ENCODE measurements at places on chromosomes 16 and 17.

GRCh38 chr17:16521070-16521727 is 29.2 kb upstream of the LRRC75A start:
- DNase-seq = peak; percentile 80

DNA sequence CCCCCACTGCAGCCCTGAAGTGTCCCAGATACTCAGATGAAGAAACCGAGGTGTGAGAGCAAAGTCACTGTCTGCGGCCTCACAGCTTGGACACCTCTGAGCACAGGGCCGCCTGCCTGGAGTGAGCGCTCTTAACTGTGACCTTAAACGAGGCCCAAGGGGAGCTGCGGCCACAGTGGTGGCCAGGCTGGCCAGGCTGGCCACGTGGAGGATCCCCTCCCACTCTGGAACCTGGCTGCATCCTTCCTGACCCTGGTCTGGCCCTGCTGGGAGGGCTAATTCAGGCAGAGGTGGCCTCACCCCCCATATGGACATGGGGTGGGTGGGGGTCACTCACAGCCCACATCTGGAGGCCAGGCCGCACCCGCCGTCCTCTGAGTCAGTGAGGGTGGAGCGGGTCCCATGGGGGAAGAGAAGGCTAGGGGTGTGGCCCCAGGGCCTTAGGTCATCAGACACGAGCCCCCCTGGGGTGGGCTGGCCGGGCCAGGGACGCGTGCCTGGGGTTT is 6.6 kb downstream of the VASN start:
- DNase-seq = no peak

DNA sequence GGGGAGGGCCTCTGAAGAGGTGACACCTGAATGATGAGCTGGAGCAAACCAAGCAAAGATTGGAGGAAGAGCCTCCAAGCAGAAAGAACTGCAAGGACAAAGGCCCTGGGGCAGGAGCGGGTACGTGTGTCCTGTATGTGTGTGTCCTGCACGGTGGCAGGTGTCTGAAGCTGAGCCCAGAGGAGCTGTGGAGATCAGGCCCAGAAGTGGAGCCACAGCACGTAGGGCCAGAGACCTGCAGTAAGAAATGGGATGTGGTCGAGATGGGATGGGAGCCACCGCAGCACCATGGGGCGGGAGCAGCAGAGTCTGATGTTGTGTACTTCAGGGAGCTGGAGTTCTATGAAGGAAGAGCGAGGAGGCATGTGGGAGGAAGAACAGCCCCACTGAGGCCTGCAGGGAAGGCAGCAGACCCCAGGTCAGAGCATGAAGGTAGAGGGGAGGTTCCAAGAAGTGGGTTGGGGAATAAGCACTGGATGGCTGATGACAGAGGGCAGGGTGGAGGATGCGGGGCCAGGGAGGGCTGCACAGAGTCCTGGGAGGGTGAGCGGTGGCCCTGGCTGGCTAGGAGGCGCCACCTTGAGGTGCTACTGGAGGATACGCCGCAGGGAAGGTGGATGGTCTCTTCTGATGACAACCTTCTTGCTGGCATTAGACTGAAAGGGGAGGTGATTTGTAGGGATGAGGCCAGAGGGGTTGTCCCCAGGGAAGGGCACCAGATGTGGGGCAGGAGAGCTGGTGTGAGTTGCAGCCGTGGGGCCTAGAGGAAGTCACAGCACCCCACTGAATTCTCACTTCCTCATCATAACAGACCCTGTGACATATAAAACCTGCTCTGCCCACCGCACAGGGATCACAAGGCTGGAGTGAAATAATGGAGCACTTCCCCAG is 10.6 kb upstream of the CETP start:
- DNase-seq = no peak

GRCh38 chr16:59634951-59635350 is 900.8 kb upstream of the GOT2 start:
- no peak for DNase-seq

- DNase-seq = peak; percentile 67
Measured at GRCh38 chr16:3127745-3128144, 7.1 kb upstream of the ZNF213 start.

GRCh38 chr17:35315283-35315682 is 58.1 kb downstream of the SLFN11 start:
- DNase-seq = no peak

DNA sequence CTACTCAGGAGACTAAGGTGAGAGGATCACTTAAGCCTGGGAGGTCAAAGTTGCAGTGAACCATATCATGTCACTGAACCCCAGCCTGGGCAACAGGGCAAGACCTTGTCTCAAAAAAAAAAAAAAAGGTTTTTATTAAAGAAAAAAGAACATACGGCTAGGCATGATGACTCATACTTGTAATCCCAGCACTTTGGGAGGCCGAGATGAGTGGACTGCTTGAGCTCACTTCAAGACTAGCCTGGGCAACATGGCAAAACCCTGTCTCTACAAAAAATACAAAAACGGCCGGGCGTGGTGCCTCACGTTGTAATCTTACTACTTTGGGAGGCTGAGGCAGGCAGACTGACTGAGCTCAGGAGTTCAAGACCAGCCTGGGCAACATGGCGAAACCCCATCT is 38.4 kb downstream of the RANBP10 start:
- DNase-seq = no peak

GRCh38 chr17:63120406-63120805 is 154.4 kb downstream of the TANC2 start:
- DNase-seq = no peak

GRCh38 chr17:67421869-67422273 is 44.8 kb downstream of the PITPNC1 start:
- no peak for DNase-seq

DNA sequence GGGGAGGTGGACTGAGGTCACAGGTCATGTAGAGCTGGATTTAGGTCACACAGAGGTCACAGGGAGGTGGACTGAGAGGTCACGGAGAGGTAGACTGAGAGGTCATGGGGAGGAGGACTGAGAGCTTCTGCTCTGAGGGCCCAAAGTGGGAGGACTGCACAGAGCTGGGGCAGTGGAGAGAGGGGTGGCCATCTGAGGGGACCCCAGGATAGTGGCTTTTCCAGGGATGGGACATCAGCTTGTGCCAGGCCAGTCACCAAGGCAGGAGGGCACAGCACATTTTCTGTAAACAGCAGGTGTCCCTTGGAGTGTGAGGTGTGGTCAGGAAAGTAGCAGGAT is 26.1 kb upstream of the JPT2 start:
- DNase-seq = no peak

DNA sequence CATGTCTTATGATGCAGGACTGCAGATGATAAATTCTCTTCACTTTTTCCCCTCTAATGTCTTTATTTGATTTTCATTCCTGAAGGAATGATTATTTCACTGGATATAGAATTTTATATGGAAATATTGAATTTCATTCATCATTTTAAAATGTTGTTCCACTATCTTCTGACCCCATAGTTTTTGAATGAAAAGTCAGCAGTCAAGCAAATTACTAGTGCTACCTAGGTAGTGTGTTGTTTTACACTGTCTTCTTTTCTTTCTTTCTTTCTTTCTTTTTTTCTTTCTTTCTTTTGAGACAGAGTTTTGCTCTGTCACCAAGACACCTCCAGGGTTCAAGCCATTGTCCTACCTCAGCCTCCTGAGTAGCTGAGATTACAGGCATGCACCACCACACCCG is 76.9 kb downstream of the WSB1 start:
- DNase-seq = no peak

DNA sequence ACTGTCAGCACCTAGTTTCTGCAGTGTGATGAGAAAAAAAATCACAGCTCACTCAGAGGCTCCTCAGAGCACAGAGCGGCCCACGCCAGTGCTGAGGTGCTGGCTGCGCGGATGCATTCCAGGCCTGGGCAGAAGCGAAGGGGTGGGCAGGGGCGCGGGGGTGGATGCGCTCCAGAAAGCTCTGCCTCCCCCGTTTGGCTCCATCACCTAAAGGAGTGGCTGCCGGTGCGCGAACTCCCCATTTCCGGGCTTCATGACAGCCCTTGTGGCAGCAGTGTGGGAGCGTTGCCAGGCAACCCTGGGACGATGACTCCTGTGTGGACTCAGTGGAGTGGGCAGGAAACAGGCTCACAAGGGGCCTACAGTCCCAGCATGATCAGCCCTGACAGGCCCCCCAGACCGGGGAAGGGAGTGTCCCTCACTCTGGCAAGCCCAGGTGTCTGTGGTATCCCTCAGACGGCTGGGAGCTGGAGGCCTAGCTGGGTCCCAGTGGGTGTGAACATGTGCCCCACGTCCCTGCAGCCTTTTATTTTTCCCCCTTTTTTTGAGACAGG is 32.8 kb upstream of the NUDT16L1 start:
- DNase-seq = no peak

- no peak for DNase-seq
Measured at GRCh38 chr17:1634841-1635650, 6.4 kb upstream of the SLC43A2 start.

DNA sequence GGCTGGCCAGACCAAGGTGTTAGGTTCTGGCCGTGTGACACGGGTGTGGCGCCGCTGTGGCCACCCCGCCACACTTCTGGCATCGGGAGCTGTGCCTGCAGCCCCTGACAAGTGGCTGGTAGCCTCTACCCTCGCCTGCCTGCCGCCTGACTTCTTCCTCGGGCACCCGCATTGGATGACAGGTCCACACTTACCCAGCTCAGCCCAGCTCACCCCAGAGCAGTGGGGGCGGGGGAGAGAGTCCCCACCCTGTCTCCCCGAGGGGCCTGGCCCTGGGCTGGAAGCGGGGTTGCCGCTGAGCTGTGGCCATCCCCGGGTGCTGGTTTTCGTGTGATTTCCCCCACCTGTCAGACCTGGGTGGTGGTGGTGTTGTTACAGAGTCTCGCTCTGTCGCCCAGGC is 53.9 kb upstream of the ACSF3 start:
- DNase-seq = no peak

- DNase-seq = no peak
Measured at GRCh38 chr16:54175169-54175551, 111.4 kb downstream of the IRX3 start.

DNA sequence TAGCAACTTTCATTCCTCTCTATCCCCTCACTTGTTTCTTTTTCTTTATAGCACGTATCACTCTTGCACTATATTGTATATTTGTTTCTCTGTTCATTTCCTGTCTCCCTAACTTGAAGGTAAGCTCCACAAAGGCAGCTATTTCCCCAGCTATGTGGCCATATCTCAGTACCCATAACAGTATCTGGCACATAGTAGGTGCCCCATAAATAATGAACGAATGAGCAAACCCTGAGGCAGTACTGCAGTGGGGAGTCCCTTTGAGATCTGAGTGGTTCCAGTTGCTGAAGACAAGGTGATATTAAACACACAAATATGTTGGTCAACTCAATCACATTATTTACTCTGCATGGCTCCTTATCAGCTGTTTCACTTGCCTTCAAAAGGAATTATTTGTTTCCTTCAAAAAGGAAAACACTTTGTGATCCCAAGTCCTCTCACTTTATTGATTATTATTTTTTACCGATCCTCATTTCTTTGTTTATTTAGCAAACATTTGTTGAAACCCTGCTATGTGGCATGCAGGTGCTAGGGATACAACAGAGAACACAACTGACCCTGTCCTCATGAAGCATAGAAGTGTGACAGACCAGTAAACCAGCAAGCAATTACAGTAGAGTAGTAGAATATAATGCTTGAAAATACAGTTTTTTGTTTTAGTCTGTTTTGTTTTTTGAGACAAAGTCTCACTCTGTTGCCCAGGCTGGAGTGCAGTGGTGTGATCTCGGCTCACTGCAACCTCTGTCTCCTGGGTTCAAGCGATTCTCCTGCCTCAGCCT is 5.7 kb upstream of the ADAP2 start:
- no peak for DNase-seq

- no peak for DNase-seq
Measured at GRCh38 chr16:381012-381788, 578 bp downstream of the PGAP6 start.

Measured in cerebellum (tissue), 4 donors.